NCI-H2081 treated with DMSO at 0.1 percent for 48 hours (cell line): ENCODE measurements at places on chromosomes 6 and 20.

DNA sequence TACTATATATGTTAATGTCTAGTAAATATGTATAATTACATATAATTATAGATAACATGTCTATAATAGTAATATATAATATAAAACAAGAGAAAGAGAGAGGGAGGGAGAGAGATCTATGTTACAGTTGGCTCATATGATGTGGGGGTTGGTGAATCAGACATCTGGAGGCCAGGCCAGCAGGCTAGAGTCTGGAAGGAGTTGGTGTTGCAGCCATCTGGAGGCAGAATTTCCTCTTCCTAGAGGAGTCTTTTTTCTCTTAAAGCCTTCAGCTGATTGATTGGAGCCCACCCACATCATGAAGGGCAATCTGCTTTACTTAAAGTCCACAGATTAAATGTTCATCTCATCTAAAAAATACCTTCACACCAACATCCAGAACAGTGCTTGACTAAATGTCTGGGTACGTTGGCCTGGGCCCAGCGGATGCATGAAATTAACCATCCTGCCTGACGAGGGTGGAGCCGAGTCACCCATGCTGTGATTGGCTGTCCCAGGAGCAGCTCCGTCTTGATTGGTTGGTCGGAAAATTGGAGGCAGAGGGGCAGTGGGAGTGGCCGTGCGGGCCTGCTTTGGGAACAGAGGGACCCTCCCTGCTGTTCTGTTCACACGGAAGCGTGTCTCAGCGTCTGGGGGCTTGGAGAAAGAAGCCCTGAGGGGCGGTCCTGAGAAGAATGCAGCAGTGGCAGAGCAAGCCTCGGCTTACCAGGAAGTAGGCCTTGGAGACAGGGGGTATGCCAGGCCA lies 392.4 kb downstream of the QKI start:
- DNase-seq: no peak

DNA sequence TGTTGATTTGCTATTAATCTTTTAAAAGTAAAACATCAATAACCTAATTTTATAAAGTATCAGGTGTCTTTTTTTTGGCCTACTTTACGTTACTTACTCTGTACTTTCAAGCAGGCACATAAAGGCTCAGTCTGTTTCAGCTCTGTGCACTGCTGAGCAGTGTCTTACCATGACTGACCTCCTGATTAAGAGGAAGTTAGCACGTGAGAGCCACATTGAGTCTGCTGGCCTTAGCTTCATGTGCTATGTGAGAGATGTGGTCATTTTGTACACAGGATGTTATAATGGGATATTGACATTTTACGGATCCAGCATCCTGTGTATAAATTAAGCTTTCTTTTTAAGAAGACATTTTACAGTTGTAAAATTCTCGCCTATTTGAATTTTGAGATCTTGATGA lies 31.9 kb downstream of the ARID1B start:
- no peak for DNase-seq

GRCh38 chr6:137699031-137699683 lies 167.9 kb upstream of the TNFAIP3 start:
- no peak for DNase-seq

GRCh38 chr20:54176610-54177009 lies 2.8 kb upstream of the CYP24A1 start:
- no peak for DNase-seq

- no peak for DNase-seq
Measured at GRCh38 chr20:43931976-43932375, 17.3 kb downstream of the TOX2 start.

- peak; percentile 26 for DNase-seq
Measured at GRCh38 chr6:16157909-16158308, 29.0 kb downstream of the MYLIP start.

DNA sequence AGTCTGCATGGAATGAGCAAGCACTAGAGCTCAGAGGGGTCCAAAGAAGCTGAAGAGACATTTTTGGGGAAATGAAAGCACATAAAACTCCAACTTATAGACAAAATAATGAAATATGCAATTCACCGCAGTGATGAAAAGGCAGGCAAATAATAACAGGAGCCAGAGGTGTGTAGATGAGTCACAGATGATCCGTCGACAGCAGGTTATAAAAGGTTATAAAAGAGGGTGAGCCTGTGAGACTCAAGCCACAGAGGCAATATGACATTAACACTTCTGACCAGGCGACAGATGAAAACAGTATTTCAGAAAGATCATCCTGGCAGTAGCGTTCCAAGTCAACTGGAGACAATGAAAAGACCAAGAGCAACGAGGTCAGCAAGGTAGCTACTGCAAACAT lies 35.8 kb upstream of the ANKRD60 start:
- DNase-seq: no peak

- no peak for DNase-seq
Measured at GRCh38 chr20:63309261-63310071, 16.5 kb downstream of the COL20A1 start.

DNA sequence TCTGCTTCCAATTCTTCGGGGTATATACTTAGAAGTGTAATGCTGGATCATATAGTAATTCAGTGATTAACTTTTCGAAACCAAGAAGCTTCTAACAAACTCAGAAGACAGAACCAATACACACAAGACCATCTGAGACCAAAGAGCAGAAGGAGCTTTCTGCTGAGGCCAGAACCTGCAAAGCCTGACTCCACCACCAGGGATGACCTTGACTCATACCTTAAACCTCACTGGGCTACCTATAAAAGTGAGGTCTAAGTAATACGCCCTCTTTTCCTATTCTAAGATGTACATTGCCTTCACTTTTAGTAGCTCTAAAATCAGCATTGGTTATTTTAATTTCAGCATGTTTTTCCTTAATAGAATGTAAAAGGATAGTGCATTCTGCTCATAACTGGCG lies 84.8 kb downstream of the FOXF2 start:
- DNase-seq: no peak

- no peak for DNase-seq
Measured at GRCh38 chr6:158571826-158572652, 12.1 kb downstream of the TMEM181 start.

DNA sequence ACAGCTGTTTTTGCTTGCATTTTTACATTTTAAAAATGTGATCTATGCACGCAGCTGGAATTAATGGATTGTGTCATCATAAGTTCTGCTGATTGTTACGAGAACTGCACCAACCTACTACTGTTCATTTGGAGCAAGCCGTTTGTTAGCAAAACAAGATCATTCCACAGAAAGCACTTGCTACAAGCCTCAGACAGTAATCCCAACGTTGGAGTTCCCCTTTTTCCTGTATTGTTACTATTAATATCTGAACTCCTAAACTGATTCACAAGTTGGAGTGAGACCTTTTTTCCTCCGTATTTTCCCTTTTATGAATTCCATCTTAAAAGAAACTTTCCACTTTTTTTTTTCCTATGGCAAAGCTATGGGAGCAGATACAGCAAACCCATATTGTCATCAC lies 3.5 kb downstream of the TENT5A start:
- no peak for DNase-seq

GRCh38 chr20:10798811-10799210 lies 125.0 kb upstream of the JAG1 start:
- no peak for DNase-seq

DNA sequence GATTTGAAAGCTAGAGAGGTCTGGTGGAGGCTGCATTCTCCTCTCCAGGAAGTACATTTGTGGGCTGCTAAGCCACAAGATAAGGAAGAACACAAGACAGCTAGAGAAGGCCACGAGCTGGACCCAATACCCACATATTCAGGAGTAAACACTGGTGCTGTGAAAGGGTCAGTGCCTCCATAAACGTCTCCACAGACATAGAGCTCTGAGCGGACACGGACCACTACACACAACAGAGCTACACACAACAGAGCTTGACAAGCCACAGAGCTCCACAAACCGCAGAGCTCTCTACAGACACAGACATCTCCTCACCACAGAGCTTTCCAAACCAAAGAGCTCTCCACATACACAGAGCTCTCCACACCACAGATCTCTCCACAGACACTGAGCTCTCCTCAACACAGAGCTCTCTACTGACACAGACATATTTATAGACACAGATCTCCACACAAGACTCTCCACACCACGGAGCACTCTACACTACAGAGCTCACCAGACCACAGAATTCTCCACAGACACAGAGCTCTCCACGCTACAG lies 51.9 kb downstream of the ERMARD start:
- no peak for DNase-seq

- DNase-seq: no peak
Measured at GRCh38 chr6:167662075-167662880, 164.4 kb upstream of the AFDN start.

DNA sequence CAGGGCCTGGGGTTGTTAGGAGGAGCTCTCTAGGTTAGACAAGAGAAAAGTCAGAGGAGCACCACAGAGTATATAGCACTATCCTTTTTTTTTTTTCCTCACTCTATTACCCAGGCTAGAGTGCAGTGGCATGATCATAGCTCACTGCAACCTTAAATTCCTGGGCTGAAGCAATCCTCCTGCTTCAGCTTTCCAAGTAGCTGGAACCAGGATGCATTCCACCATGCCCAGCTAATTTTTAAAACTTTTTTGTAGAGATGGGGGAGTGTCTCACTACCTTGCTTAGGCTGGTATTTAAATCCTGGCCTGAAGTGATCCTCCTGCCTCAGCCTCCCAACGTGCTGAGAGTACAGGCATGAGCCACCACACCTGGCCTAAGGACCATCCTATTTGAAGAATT lies 19.3 kb upstream of the AKIRIN2 start:
- DNase-seq: no peak

- no peak for DNase-seq
Measured at GRCh38 chr6:98932381-98932780, 15.4 kb downstream of the FBXL4 start.

DNA sequence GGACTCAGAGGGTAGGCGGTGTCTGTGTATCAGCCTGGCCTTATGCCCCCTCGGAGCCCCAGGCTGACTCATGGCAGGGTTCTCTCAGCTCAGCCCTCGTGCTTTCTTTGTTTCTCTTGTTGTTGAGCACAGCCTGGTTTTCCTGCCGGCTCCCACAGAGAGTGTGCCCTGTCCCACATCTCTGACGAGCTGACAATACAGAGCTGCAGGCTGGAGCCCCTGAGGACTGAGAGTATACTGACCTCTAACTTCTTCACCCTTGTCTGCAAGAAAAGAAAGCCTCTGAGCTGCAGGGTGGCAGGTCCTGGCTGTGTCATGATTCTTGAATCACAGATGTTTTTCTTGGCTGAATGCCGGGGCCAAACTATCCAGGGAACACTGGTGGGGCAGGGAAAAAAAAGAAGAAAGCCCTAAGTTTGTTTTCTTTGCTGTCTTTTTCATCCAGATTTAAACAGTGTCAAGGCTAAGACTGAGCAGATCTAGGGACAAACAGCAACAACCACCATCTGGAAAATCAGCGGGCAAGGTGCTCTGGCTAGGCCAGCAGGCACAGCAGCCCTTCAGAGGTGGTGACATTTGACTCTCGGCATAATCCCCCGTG lies 63.3 kb upstream of the ZNF133 start:
- no peak for DNase-seq

- no peak for DNase-seq
Measured at GRCh38 chr20:8851446-8851845, 217.4 kb upstream of the PLCB4 start.

GRCh38 chr6:117870486-117871242 lies 36.4 kb upstream of the SLC35F1 start:
- no peak for DNase-seq

DNA sequence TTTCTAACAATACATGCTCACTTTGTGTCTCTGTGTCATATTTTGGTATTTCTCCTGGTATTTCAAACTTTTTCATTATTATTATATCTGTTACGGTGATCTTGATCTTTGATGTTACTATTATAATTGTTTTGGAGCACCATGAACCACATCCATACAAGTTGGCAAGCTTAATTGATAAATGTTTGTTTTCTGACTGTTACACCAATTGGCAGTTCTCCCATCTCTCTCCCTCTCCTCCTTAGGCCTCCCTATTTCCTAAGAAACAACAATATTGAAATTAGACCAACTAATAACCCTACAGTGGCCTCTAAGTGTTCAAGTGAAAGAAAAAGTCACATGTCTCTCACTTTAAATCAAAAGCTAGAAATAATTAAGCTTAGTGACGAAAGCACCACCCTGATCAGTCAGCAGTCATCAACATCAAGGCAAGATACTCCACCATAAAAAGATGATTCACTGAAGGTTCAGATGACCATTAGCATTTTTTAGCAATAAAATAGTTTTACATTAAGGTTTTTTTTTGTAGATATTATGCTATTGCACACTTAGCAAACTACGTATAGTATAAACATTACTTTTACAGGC lies 61.5 kb downstream of the IBTK start:
- no peak for DNase-seq

DNA sequence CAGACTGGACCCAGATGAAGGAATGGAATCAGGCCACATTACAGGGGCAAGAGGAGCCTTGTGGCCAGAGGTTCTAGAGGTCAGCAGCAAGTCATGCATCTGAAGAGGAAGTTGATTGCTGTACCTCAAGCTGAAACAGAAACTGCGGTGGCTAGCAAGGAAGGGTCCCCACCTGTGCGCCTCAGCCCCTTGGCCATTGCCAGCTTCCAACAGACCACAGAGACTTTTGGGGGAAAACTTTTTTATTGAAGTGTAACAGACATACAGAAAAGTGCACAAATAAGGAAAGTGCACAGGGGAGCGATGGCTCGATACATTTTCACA lies 26.8 kb upstream of the SLC9A8 start:
- no peak for DNase-seq

DNA sequence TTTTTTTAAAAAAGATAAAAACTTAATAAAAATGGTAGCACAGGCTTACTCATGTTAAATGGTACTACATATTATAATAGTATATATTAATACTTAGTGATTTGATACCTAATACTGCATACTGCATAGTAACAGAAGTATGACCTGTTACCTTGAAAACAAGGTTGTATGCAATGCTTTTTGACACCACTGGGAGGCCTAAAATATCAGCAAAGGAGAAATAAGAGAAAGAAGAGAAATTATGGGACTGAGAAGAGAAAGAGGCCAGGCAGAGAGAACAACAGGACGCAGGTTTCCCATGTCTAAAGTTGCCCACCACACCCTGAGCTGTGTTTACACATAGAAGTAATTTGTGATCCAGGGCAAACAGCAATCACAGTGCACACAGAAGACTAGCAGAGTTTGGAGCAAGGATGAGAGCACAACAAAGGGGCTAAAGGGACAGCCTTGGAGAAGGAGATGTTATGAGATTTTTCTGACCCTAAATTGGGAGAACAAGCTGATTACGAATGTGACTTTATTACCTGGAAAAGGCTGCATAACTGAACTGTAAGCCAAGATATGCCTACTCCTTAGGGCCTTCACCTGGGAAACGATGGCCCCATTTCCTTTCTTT lies 73.2 kb downstream of the ROS1 start:
- no peak for DNase-seq

DNA sequence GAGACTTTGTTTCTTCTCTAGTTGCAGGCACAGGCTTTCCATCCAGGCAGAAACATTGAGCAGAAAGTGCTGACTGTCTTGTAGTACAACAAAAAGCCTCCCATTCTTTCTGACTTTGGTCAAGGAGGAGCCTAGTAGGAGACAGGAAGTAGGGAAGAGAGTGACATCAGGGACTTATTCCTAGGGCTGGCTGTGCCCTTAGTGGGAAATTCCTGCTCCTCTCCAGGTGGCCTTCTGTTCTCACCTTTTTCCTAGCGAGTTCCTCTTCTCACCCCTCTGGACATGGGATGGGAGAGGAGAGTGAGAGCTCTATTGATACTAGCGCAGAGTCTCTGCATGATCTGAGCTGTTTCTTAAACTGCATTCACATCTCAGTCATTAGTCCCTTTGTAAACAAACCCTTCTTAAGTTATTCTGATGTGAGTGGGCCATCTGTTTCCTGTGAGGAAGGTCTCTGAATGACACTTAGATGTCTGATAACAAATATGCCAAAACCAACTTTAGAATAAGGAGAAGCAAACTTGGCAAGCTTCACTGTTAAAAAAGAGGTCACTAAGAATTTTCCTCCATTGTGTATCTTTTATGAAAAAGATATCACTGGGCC lies 455.0 kb downstream of the GJA1 start:
- no peak for DNase-seq

GRCh38 chr6:114514170-114514569 lies 171.3 kb upstream of the HS3ST5 start:
- DNase-seq: no peak
